A549 treated with Hydrocortisone at 1 μM for 4 hours (cell line): ENCODE measurements at places on chromosomes 2 and 18. TPM values are rescaled to one million over a fixed set of nuclear protein-coding genes. Genes with fewer than 3 reads are reported as not detected.

IL1R1 gene
- 35.7 to 54.7 TPM (median 43.7 TPM) in 5 replicates for total RNA-seq

NPAS2 gene
- total RNA-seq = 72.2 to 81.2 TPM (median 78.4 TPM) in 5 replicates

IL36G gene
- not detected in 5 replicates for total RNA-seq

RBMS1 gene
- total RNA-seq = 46.0 to 64.0 TPM (median 55.9 TPM) in 5 replicates

PKDCC gene
- 18.8 to 24.3 TPM (median 23.7 TPM) in 5 replicates for total RNA-seq

GRB14 gene
- total RNA-seq = 4.9 to 6.4 TPM (median 5.2 TPM) in 5 replicates

PSMA8 gene
- total RNA-seq = not detected in 5 replicates

TMEM37 gene
- 1.5 to 2.5 TPM (median 1.8 TPM) in 5 replicates for total RNA-seq

VWC2L gene
- not detected in 5 replicates for total RNA-seq

CNTNAP5 gene
- total RNA-seq = not detected in 5 replicates

KCNE4 gene
- total RNA-seq = 0.39 to 0.64 TPM (median 0.54 TPM) in 5 replicates

GLI2 gene
- 17.3 to 24.6 TPM (median 22.1 TPM) in 5 replicates for total RNA-seq

LONRF2 gene
- total RNA-seq = 2.0 to 2.6 TPM (median 2.5 TPM) in 5 replicates

GALNT13 gene
- total RNA-seq = 5.9 to 12.4 TPM (median 9.1 TPM) in 5 replicates

MAB21L4 gene
- total RNA-seq = 0.12 to 0.54 TPM (median 0.24 TPM) in 4 of 5 replicates, not detected in the other

LAMA1 gene
- total RNA-seq = 0.06 to 0.26 TPM (median 0.07 TPM) in 5 replicates

MROH2A gene
- 0.12 to 0.29 TPM (median 0.21 TPM) in 4 of 5 replicates, not detected in the other for total RNA-seq

ATOH8 gene
- total RNA-seq = 14.5 to 20.4 TPM (median 19.1 TPM) in 5 replicates

DDX1 gene
- 123 to 162 TPM (median 127 TPM) in 5 replicates for total RNA-seq

IL36A gene
- total RNA-seq = not detected in 5 replicates

INHBB gene
- total RNA-seq = 23.3 to 28.9 TPM (median 25.9 TPM) in 5 replicates

VIT gene
- not detected in 5 replicates for total RNA-seq

NEURL3 gene
- total RNA-seq = 0.61 to 1.8 TPM (median 0.75 TPM) in 5 replicates

TTLL4 gene
- total RNA-seq = 22.1 to 25.6 TPM (median 23.7 TPM) in 5 replicates

UGT1A5 gene
- 0.08 to 0.13 TPM in 2 of 5 replicates, not detected in the others for total RNA-seq

GALNT14 gene
- 43.9 to 46.3 TPM (median 45.4 TPM) in 5 replicates for total RNA-seq

LMAN2L gene
- total RNA-seq = 20.1 to 22.7 TPM (median 22.4 TPM) in 5 replicates

NETO1 gene
- total RNA-seq = not detected in 5 replicates

MEIS1 gene
- 1.5 to 2.2 TPM (median 1.8 TPM) in 5 replicates for total RNA-seq

VWA3B gene
- total RNA-seq = 0.15 to 0.29 TPM (median 0.26 TPM) in 3 of 5 replicates, not detected in the others

CPLX4 gene
- total RNA-seq = not detected in 5 replicates

MC2R gene
- total RNA-seq = not detected in 5 replicates

STARD6 gene
- total RNA-seq = 0.20 TPM in 1 of 5 replicates, not detected in the others

ASB18 gene
- not detected in 5 replicates for total RNA-seq

TNFAIP6 gene
- total RNA-seq = 0.77 to 1.3 TPM (median 1.0 TPM) in 5 replicates

IL1R2 gene
- 0.92 to 1.5 TPM (median 1.1 TPM) in 5 replicates for total RNA-seq

AQP12A gene
- total RNA-seq = not detected in 5 replicates
